ENCODE measurements at places on chromosomes 7 and 10.

- DNase-seq = peak; percentile 77
Observed at GRCh38 chr10:70575874-70576802, 26.4 kb downstream of the PRF1 start.

DNA sequence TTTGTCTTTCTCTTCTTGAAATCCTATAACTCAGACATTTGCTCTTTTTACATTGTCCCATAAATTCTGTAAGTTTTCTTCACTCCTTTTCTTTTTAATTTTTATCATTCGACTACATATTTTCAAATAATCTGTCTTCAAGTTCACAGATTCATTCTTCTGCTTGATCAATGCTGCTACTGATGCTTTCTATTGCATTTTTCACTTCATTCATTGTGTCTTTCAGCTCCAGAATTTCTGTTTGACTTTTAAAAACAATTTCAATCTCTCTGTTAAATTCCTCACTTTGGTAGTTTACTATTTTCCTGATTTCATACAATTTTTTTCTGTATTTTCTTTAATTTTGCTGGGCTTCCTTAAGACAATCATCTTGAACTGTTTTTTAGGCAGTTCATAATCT is 230.4 kb downstream of the HPSE2 start:
- DNase-seq = no peak

DNA sequence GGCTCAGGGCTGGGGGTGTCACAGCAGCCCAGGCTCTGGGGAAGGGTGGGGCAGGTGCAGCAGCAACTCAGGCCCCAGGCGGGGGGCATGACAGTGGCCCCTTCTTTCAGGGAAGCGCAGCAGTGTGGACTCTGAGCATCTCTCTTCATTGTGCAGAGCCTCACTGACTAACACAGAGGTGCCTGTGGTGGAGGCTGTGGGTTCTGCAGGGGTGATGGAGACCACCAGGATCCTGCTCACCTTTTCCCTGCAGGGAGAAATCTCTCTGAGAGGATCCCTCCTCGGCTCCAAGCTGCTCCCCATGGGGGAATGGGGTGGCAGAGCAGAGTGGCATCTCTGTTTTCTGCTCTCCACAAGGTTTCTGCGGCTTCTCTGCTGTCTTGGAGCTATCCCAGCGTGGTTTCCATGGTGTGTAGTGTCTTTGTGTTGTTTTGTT is 37.8 kb upstream of the SHH start:
- no peak for DNase-seq

DNA sequence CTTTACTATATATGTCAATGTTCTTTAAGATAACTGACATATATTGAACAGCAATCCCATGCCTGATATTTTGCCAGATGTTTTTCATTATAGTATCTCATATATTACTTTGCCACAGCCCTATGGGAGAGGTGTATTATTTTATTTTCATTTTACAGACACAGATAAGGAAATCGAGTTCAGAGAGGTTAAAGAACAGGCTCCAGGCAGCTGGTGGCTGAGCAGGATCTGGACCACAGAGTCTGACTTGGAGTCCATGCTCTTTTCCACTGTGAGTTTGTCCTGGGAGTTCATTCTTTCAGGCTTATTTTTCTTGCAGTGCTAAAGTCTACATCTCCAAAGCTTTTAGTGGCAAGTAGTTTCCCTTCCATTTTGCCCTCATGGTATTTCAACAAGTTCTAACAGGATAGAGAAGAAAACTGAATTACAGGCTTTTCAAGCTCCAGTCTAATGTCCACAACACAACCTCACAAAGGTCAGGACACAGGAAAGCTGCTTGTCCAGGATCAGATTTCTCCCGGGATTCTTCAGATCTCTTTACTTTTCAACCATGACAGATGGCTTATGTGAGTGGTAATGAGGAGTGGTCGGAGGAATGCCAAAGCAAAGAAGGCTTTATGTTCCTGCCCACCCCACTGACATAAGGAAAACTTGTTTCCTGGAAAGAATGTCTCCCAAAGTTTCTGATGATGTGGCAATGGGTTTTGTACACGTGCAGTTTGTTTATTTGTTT is 13.1 kb upstream of the SLC35B4 start:
- DNase-seq = no peak

DNA sequence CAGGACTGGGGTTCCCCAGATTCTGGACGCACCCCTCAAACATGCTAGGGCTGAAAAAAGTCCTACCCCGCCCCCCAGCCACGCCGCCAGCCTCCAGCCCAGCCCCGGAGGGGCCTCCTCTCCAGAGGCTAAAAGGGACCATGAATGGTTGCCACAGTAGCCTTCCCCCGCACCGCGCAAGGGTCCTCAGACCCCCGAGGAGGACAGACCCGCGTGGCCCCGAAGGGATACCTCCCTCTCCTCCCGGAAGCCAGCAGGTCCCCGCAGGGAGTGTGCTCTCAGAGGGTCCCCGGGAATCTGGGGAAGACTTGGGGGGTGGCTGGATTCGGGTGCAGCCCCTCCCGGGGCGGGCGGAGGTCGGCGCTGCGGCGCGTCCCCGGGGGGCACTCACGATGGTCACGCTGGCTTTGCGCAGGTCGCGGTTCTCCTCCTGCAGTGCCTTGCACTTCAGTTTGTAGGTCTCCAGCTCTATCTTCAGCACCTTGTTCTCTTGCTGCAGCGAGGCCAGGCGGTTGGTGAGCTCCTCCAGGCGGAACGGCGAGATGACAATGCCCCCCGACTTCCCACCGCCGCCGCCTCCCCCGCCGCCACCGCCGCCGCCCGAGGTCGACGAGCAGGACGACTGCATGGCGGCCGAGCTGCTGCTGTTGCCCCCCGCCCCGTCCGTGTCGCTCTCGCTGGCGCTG is 482 bp downstream of the CCDC6 start:
- DNase-seq = no peak

DNA sequence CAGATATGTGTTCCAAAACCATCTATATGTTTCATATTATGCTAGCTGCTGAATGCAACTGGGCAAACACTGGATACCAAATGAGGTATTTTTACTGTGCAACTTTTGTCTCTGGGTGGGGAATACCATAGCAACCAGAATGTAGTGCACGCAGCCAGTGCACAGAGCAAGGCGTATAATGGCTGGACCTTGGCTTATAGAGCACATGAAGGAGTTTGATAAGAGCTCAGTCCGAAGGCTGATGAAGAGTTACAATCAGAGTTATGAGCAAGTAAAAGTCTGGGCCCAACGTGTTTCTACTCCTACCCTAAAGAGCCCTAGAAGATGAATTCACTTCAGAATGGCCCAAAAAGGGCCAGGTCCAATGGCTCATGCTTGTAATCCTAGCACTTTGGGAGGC is 82.2 kb downstream of the MET start:
- DNase-seq = no peak

- no peak for DNase-seq
Observed at GRCh38 chr7:50743893-50744292, 38.8 kb downstream of the GRB10 start.

Measured in kidney tubule cell (primary cell).